Hematopoietic multipotent progenitor cell (in vitro differentiated cells): ENCODE measurements at places on chromosomes 11 and 22.
A peak's percentile ranks its signal among the peaks of the same experiment; 100 is the strongest.

- no peak for DNase-seq
Measured at GRCh38 chr11:134763030-134763388, 351.0 kb upstream of the B3GAT1 start.

- no peak for DNase-seq
Measured at GRCh38 chr11:45412051-45412471, 125.9 kb upstream of the SYT13 start.

GRCh38 chr11:12051287-12051662 is 42.8 kb upstream of the DKK3 start:
- DNase-seq = no peak

- no peak for DNase-seq
Measured at GRCh38 chr11:119625206-119625978, 103.6 kb downstream of the NECTIN1 start.

DNA sequence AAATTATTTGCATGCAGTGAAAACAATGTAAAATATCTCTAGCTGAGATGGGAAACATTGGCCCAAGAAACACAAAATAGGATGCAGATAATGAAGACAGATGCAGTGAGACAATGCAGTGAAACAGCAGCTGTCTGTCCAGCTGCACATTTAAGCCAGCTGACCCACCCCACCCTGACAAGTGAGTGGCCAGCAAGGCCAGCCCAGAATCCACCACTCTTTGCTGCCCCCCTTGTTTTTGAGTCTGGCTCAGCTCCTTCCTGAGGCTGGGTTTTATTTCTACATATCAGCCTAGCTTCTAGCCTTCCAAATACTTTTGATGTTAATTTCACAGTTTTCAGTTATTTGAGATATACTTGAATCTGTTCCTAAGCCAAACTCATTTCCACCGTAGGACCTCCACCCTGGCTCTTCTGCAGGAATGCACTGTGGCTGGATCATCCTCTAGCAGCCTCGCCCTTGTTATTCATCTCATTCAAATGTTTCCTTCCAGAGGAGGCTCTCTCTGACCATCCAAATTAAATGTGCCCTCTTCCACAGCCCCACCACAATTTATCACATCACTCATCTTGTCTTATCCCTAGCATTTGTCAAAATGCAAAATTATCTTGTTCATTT is 154.1 kb upstream of the POU2AF2 start:
- no peak for DNase-seq

DNA sequence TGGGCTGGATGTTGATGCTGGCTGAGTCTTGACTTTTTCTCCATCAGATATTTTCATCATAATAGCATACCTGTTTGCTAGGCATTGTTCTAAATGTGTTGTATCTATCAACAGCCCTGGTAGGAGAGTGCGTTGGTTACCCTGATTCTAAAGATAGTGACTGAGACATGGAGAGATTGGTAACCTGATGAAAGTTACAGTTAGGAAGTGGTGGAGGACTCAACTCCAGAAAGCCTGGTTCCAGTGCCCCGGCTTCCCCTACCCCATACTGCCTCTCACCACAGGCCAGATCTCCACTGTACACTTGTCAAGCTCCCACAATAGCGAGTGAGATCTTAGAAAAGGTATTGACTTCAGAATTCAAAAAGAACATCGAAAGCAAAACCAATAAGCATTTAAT is 22.8 kb upstream of the RELT start:
- no peak for DNase-seq

- DNase-seq = no peak
Measured at GRCh38 chr11:17905477-17905876, 107.4 kb downstream of the SERGEF start.

DNA sequence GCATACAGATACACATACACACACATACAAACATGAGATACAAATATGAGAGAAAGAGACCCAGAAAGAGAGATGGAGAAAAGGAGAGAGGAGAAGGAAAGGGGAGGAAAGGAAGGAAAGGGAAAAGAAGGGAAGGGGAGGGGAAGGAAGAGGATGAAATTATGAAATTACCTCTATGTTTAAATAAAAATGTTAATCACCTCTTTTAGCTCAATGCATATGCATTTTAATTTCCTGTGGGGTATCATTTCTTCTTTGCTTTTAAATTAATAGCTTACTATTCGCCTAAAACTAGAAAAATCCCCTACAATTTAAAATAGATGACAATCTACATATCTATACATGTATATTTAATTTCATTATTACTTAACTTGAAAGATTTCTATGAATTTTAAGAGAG is 958.0 kb upstream of the CNTN5 start:
- DNase-seq = no peak

GRCh38 chr11:76723548-76723947 is 53.0 kb upstream of the LRRC32 start:
- no peak for DNase-seq

DNA sequence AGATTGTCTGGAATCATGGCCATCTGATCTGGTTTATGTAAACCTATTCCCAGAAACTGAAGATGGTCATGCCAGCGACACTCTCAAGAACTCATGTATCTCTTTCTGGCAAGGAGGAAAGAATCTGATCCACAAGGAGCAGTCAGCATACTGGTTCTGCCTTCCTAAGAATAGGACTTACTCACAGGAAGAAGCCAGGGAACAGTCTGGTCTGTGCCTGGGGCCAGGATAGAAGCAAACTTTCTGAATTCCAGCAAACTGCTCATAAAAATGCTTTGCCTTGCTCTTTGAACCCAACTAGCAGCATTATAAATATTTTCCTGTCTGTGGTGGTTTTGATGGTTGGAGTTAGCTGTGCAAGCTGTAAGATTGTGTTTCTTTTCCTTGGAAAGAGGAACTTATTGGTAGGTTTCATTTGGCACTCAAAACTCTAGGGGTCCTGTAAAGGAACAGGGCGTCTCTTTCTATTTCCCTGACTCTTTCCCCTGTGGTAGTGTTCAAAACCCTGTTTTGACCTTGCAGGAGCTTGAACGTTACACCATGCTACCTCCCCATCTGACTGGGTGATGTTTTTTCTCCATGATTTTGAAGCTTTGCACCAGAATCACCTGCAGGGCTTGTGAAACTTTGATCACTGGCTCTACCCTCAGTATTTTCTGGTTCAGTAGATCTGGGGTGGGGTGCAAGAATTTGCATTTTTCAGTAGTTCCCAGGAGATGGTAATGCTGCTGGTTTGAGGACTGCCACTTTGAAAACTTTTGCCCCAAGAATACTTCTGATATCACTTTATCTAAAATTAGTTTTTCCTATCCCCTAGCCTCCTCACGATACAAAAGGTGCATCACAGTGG is 627.8 kb upstream of the ANO5 start:
- no peak for DNase-seq

DNA sequence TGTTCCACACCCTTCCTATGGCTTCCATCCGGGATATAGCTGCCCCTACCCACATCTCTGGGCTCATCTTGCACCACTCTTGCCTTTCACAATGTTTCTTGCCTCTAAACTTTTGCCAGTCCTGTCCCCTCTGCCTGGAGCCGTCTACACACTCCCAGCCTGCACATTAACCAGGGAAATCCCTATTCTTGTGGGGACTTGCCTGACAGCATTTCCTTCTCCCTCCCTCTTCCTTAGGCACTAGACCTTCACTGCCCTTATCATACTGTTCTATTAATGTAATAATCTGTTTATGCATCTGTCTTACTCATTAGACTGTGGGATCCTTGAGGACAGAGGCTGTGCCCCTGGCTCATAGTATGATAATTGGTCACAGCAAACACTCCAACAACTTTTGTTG is 5.8 kb upstream of the TTC12 start:
- no peak for DNase-seq

DNA sequence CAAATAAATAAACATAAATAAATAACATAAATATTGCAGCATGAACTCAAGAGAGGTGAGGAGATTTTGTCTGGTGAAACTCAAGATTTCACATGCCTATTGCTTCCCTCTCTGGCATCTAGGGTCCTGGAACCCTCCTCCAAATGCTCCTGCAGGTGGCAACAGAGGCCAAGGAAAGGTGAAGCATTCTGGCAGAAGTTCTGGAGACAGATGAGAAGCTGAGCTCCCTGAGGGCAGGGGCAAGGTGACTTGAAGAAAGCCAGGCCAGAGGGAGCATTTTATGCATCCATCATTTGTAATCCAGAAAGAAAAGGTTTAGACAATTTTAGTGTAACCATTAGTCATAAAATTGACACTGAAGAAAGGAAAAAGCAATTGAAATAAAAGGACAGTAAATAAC is 64.9 kb downstream of the ENDOD1 start:
- no peak for DNase-seq

DNA sequence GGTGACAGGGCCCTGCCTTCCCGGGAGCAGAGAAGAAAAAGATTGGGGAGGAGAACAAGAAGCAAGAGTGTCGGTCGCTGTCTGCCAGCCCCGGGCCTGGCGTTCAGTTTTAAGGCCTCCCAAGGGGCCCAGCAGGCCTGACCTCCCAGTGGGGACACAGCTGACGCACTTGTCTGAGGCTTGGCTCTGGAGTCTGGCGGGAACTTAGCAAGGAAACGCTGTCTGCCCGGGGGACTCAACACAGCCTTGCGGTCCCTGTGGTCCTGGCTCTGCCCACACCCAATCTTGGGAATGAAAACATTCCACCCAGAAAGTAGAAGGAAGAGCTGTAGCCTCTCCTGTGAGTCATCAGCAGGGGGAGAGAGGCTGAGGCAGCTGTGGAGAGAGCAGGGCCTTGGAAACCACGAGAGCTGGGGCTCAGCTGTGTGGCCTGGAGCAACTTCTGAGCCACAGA is 54.4 kb downstream of the TRAF6 start:
- DNase-seq = peak; percentile 17
